ENCODE measurements at places on chromosomes 7 and 10.

DNA sequence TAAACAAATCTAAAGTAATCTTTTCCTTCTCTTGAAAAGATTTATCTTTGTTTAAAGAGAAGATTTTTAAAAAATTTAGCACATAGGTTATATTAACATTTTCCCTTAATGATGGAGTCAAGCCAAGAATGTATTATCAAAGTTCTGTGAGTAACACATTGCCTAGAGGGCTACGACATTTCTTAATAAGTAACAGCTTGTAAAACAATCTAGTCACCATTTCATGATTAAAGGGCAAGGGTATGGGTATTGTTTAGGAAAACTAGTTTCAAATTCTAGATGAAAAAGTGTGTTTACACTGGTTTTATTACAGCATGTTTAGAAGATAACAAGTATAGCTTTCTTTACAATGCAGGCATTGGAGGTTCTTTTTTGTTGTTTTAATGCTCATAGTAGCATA lies 28.6 kb upstream of the LAMB4 start:
- DNase-seq: no peak

GRCh38 chr7:85160223-85160622 lies 26.6 kb downstream of the SEMA3D start:
- no peak for DNase-seq

DNA sequence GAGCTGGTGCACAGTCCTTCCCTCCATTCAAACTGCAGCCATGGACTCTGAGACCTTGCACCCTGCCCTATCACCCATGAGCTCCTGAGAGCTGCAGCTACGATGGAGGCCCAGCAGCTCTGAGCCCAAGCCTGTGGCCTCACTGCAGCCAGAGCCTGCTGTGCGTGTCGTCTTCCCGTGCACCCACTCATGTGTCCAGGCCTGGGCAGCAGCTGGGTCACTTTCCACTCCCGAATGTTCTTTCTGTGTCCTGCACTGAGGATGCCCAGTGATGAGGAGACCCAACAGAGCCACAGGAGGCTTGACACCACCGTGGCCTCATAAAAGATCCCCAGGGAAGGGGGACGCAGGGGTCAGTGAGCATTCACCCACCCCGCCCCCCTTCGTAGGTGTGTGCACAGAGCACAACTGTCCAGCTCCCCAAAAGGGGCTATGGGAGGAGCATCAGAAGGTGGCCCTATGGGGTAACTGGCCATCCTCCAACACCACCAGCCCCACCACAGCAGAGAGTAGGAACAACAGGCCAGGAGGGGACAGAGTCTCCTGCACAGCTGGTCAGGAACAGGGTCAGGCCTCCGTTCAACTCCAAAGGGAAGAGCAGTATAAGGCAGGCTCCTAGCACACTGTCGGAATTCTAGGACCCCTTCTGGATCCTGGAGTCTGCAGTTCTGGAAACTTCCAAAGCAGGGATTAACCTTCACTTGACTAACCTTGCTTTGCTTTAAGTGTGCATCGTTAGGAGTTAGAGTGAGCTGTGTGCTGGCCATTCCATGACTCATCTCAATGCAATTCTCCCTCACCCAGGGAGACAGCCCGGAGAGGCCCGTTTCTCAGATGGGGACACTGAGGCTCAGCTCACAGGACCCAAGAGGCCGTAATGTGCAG lies 52.6 kb downstream of the RASGEF1A start:
- no peak for DNase-seq

GRCh38 chr10:3534433-3534832 lies 250.6 kb downstream of the KLF6 start:
- DNase-seq: no peak

GRCh38 chr10:91617072-91617609 lies 15.7 kb downstream of the PPP1R3C start:
- DNase-seq: no peak

Measured in stimulated activated CD4-positive, alpha-beta T cell treated with anti-CD3 and anti-CD28 coated beads, Interleukin-15, amount 100 ng/mL, for 1 hour (primary cell).